ENCODE measurements at places on chromosomes 4 and X.

- no peak for DNase-seq
Measured at GRCh38 chr4:157509341-157509740, 288.8 kb downstream of the GRIA2 start.

GRCh38 chr4:56433280-56433679 lies 2.1 kb downstream of the PPAT start:
- no peak for DNase-seq

GRCh38 chrX:129747533-129747932 lies 8.8 kb downstream of the XPNPEP2 start:
- no peak for DNase-seq

DNA sequence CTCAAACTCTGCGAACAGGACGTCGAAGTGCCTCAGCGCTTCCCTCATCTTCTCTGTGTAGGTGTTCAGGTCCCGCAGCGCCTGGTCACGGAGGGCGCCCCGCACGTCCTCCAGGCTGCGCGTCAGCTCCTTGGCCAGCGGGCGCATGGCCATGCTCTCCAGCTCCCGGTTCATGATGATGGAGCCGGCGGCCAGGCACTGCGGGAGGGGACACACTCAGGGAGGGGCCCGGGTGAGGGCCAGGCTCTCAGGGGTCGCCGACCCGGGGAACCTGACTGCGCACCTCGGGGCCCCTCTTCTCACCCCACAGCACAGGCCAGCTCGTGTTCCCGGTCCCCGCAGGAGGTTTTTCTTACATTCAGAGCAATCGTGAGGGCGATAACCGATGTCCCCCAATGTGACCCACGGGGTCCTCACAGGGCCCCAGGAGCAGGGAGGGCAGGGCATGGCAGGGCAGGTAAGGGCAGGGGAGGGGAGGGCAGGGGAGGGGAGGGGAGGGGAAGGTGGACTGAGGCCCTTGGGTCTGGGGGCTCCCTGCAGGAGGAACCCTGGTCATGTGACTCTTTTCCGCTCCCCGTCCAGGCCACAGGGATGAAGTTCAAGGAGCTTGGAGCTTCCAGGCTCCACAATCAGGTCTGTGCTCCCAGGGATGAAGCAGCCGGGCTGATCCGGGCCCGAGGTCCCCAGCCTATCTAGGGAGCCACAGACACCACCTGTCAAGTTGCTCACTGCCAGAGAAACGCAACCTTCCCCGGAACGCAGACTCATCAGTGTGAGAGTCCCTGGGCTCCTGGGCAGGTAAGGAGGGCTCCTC lies 77.8 kb upstream of the MXD4 start:
- no peak for DNase-seq

DNA sequence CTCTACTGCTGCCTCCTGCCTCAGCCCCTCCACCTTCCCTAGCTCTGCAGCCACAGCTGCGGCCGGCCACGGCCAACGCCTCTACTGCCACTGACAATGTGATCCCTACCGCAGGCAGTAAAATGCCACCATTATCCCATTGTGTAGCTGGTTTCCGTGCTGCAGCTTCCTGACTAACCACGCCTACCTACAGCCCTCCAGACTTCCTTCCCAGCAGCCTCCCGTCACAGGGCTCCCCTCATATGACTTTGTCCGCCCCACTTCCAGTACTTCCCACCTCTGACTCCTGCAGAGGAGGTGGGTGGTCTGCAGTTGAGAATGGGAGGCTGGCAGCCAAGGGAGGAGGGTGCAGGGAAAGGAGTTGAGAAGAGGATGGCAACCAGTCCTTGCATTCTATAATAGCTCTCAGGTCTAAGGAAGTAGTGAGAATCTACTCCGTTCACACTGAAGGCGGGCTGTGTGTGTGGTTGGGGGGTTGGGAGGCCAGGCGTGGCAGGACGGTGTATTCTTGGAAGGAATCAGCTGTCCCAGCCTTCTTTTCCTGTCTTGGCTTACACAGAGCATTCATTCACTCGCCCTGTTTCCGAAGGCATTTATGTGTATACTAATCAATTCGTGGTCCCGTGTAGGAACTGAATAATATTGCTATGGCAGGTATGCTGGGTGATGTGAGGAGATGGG lies 33.1 kb upstream of the USP51 start:
- DNase-seq: no peak
